ENCODE measurements at places on chromosomes 16 and 17. TPM values are rescaled to one million over a fixed set of nuclear protein-coding genes. Genes with fewer than 3 reads are reported as not detected.

The CCDC200 gene
- not detected for total RNA-seq

The CCL14 gene
- total RNA-seq = not detected

The TEKT5 gene
- not detected for total RNA-seq

The PKMYT1 gene
- total RNA-seq = 96.1 TPM

The INO80E gene
- total RNA-seq = 98.5 TPM

The KCNH4 gene
- total RNA-seq = 0.26 TPM

The ZNF597 gene
- 3.8 TPM for total RNA-seq

The KRT28 gene
- not detected for total RNA-seq

The ACSM3 gene
- 26.7 TPM for total RNA-seq

The ASPA gene
- total RNA-seq = not detected

The CDRT15 gene
- not detected for total RNA-seq

The C17orf75 gene
- total RNA-seq = 32.6 TPM

The TNFRSF17 gene
- total RNA-seq = not detected

The CIBAR2 gene
- total RNA-seq = not detected

DNA sequence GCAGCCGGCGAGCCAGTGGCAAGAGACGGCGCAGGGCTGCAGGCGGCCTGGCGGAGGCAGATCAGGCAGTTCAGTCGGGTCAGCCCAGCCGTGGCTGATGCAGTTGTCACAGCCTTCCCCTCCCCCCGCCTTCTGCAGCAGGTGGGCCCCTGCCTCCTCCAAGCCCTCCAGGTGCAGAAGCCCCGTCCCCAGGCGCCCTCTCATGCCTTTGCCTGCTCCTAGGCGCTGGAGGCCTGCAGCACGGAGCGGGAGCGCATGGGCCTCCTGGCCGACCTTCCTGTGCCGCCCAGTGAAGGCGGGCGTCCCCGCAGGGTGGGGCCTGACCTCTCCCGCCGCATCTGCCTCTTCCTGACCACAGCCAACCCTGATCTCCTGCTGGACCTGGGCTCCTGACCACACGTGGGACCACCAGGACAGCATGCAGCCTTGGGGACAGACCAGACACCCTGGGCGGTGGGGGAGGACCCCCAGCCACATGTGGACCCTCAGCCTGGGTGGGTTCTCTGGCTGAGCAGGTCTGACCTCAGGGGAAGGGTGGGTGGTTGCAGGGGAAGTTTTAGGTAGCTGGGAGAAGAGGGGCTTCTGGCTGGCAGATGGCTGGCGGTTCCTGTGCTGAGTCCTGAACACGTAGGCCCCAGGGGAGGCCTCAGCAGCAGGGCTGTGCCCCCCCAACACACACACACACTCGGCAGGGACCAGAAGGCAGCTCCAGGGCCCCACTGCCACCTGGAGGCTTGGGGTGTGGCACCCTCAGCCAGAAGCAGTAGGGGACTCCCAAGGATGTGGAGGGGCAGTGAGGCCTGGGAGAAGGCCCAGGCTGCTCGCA lies 3.1 kb upstream of the MRPS34 start:
- DNase-seq = no peak

DNA sequence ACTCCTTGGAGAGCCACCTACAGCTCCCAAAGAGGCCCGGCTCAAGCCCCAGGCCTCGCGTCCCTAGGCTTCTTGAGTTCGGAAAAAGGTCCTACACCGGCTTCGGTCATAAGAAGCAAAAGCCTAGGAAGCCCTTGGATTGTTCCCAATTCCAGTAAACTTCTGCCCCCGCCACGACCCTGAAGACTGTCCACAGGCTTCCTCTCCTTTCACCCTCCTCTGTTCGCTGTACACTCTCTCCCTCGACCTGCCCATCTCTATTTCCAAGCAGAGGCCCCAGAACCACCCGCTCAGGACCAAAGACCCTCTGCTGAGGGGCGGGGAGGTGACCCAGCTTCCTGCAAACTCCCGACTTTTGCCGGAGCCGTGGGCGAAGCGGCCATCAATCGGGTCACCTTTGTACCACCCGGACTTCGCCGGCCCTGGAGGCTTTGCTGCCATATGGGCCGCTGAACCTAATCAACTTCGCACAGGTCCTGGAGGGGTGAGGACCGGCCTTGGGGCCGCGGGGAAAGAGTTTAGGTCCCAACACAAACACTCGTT lies 2.7 kb downstream of the HOXB2 start:
- peak; percentile 50 for DNase-seq

- no peak for DNase-seq
Measured at GRCh38 chr17:37737971-37738370, 6.9 kb downstream of the HNF1B start.

- no peak for DNase-seq
Measured at GRCh38 chr17:68777856-68778694, 176.9 kb upstream of the FAM20A start.

GRCh38 chr16:14196011-14196410 lies 124.9 kb downstream of the MRTFB start:
- DNase-seq = no peak

DNA sequence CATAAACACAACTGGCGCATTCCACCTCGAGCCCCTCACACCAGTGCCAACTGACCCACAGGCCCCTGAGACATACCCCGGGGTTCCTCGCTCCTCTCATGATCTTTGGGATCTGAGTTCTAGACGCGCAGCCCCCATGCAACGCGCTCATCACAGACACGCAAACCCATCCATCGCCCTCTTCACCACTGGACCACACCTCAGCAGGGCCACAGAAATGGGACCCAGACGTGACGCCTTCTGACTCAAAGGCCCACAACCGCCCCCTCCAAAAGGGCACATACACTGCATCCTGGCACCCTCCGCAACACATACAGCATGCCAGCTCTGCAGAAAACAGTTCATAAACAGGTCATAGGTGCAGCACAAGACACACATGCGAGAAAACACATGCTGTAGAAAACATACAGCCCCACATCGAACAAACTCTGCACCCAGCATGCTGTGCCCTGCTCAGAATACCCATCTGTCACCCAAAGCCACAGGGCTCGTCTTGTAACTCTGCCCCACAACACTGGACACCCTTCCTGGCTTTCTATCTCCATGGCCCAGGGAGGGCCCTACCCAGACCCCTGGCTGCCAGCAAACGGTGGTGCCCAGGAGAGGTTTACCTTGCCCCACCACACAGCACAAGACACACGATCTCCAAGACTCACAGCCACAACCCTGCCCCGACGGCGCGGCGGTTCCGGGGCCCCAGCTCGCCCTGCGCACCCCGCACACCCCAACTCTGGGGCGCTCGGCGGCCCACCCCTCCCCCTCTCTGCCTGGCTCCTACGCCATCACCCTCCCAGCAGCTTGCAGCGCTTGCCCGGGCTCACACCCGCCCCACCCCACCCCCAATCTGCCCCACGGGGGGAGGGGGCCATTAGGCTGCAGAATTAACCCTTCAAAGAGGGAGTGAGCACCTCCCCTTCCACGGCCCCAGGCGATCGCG lies 887 bp downstream of the ZBTB4 start:
- peak; percentile 59 for DNase-seq

- no peak for DNase-seq
Measured at GRCh38 chr16:2086812-2087747, 39.3 kb downstream of the TSC2 start.

DNA sequence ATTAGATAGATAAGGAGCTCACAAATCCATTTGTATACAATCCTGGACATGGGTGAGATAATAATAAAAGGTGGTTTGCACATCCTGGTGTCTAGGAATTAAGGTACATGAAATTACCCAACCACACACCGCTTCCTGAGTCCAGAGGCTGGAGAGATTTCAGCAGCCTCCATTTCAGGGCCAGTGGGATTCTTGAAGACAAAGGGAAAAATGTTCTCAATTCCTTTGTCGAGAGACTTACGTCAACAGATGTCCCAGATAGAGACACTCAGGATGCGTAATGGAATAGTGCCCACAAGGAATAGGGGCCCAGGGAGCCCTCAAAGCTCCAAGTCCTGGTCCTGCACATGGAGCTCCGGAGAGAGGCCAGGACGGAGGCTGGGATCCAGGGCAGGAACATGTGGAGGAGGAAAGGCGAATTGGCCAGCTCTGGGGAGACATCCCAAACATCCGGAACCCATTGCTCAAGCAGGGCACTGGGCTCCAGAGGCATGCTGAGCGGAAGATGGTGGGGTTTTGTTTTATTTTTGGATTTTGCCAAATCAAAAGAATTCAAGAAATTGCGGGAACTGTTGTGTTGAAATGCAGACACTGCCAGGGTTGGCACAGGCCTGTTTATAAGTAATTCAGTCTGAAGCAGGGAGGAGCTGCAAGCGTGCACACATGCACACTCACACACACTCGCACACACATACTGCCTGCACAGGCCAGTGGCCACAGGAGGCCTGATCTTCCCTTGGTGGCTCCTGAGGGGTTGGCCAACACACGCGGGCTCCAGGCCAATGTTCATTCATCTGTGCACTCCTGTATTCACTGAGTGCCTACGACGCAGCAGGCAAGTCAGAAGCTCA lies 97.2 kb downstream of the NOG start:
- DNase-seq = no peak

DNA sequence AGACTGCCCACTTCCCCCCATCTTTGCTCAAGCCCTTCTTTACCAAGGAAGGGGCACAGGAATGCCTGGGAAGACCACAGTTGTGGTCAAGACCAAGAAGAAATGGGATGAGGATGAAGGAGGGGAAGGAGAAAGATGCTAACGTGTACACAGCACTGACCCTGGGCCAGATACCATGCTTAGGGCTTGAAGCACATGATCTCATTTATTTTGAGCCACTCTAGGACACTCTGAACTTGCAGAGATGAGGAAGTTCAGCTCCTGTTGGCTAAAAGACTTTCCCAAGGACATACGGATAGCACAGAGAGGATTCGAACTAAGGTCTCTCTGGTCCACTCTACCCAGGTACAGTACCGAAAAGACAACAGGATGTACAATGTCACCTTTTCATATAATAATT lies 42.6 kb downstream of the PIK3R5 start:
- no peak for DNase-seq

- DNase-seq = no peak
Measured at GRCh38 chr17:4453812-4454591, 20.3 kb downstream of the SPNS3 start.

DNA sequence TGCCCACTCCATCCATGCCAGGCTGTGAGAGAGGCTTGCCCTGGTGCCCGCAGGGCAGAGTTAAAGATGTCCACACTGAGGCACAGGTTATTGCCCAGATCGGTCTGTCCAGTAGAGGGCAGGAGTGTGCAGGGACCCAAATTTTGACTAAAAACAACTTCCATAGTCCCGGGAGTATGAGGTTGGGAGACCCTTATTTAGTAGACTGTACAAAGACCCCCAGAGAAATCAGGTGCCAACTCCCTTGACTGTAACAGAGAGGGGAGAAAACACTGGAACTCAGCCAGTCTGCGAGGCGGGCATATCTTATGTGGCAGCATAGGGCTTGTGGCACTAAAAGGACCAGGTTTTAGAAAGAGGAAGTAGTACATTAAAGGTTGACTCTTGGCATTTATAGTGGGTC lies 43.4 kb downstream of the HNF1B start:
- peak; percentile 53 for DNase-seq

- no peak for DNase-seq
Measured at GRCh38 chr16:66444049-66444481, 17.0 kb downstream of the BEAN1 start.

- no peak for DNase-seq
Measured at GRCh38 chr17:48335858-48336500, 94.0 kb downstream of the SKAP1 start.

GRCh38 chr17:29747660-29748059 lies 124.9 kb upstream of the CORO6 start:
- DNase-seq = no peak

GRCh38 chr17:36705874-36706731 lies 104.7 kb downstream of the MRM1 start:
- DNase-seq = peak; percentile 65

DNA sequence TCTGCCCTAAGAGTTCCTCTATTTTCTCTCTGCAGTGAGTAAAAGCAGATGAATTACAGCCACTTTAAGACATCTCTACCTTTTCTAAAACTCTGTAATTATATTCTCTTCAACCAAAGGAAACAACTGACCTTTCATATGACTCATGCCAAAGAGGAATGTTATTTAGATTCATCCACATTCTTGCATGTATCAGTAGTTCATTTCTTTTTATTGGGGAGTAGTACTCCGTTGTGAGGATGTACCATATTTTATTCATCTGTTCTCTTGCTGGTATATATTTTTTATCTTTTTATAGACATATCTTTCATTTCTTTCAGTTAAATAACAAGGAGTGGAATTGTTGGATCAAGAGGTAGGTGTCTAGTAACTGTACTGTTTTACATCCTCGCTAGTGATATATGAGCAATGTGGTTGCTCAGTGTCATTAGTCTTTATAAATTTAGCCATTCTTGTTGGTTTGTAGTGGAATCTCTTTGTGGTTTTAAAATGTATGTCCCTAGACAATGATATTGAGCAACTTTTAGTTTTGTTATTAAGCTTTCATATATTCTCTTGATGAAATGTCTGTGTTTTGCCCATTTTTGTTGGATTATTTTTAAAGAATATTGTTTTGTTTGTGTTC lies 7.8 kb upstream of the MYH8 start:
- no peak for DNase-seq

- DNase-seq = no peak
Measured at GRCh38 chr16:27671410-27671809, 121.5 kb downstream of the KATNIP start.

DNA sequence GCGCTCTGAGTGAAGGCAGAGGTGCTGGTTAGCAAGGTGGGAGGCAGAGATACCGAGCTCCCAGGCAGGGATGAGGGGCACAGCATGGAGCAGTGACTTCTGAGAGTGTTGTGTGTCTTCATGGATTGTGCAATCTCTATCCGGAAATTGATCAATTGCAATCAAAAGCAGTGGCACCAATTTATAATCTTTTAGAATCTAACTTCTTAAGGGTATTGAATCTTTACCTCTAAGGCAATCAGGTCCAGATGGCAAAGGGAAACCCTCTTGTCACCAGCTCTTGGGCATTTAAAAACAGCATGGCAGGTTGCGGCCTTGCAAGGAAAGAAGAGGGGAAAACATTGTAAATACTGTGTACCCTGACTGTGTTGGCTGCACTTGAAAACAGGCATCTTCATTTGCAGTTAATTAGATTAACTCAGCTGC lies 58.0 kb upstream of the MRTFB start:
- DNase-seq = no peak

Measured in activated T-cell treated with anti-CD3 and anti-CD28 coated beads, Interleukin-2, amount 50 U/mL, for 72 hours (primary cell).